ENCODE measurements at places on chromosomes 5 and 9.

DNA sequence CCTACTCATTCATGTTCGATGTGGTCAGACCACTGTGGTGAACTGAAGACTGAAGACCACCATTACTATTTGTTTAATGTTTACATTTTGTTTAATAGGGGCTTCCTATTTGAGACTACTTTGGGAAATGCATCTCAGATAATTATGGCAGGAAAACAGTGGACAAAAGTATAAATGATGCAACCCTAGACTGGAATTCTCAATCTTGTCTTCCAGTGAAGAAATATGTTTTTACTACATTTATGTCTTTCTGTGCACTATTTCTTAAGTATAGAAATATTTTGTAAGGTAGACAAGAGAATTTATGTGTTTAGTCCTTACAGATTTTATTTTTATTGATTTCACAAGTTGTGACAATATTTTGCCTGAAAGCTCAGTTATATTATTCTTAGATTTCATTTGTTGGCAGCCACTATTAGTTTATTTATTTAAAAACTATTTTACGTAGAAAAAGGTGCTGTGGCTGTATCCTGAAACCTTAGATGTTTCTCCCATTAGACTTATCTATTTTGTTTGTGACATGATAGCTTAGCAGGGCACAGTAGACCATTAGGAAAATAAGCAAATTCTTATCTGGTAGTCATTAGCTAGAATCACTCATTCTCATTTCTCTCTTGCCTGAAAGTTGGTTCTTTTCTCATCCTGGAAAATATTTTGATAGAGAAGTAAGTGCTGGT is 39.4 kb upstream of the MRPS30 start:
- DNase-seq = no peak

DNA sequence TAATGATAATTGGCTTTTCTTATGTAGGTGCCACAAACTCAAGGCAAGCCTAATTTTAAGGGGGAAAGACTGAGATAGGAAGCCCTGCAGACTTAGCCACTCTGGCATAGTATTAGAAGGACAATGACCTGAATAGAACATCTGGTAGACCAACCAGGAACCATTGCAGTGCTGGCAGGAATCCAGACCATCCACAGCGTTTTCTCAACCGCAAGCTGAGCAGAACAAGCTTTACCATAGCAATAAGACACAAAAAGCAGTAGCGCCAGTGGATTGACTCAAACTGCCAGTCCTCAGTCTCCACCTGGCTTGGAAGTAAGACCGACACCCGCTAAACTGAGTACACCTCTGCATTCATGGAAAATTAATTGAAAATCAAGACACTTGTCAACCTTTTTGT is 141.3 kb upstream of the LPAR1 start:
- no peak for DNase-seq

GRCh38 chr5:119583684-119584083 is 45.7 kb upstream of the FAM170A start:
- no peak for DNase-seq

DNA sequence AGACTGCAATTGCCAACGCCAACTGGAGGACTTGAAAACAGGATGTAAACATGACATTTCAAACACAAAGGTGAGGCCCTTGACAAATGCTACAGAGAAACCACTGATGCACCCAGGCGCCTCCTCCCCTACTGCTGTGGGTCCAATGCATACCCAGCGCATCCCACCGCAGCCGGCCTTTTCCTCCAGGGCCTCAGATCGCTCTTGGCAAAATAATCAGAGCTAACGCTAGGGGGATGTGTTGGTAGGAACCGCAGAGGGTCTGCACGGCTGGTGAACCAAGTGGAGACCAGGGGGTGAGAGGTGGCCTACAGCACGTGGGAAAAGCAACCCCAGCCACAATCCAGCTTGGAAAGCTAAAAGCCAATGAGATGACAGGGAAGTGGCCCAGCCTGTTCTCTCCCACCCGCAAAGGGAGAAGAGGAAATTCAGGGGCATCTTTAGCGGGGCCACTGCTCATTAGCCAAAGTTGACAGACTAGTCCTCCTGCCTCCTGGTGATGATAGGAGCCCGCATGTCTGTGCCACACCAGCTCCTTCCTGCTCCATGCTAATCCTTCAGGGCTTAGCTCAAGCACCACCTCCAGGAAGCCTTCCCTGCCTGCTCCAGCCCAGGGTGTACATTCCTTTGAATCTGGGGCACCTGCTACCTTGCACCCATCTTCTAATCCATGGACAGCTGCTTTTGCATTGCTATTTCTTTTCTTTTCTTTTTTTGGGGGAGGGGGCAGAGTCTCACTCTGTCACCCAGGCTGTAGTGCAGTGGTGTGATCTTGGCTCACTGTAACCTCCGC is 5.9 kb downstream of the FAM163B start:
- DNase-seq = no peak

DNA sequence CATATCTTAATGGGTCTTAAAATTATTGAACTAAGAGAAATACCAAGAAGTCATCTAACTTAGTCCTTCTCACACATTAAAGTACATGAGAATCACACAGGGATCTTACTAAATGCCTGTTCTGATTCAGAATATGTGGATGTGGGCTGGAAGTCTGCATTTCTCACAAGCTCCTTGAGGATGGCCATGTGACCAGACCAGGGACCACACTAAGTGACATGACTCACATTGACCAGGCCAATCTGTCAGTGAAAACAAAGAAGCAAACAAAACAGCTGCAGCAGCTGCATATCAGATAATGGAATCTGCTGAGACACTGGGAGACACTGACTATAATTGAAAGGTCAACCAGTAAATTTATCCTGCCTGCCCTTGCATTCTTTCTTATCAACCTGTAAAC is 110.5 kb downstream of the ADAMTS12 start:
- DNase-seq = no peak

DNA sequence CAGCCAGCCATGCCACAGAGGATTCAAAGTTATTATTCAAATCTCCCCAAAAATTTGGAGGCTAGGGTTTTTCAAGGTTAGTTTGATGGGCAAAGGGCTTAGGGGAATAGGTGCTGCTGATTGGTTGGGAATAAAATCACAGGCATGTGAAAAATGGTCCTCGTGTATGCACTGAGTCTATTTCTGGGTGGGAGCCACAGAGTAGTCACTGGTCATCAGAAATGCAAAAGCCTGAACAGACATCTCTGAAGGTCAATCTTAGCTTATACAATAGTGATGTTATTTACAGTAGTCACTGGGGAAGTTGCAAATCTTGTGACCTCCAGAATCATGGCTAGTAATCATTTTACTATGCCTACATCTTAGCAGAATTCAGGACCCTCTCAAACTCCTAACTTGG is 1.3 kb downstream of the IL33 start:
- no peak for DNase-seq

DNA sequence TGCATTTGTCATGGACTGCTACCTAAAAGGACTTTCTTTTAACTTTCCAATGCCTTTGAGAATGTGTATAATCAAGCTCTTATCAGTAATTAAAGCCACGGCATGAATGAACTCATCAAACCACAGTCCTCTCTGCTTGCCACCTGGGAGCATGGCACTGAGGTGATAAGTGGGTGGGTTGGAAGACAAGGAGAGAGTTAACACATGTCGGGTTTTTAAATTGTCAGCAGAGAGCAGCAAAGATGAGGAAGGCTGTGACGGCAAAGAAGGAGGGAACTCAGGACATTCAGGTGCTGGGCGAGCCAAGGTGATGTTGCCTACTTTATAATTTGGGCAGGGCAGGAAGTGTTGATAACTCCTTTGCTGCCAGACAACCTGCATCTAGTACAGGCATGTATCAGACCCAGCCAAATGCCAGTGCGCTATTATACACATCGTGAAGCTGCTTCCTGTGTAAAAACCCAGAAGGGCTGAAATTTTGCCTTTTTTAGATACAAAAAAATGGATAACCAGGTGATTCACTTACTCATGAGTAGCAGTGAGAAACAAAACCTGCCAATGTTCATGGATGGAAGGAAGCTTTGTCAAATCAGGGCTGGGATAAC is 269.1 kb downstream of the KIF4B start:
- no peak for DNase-seq

DNA sequence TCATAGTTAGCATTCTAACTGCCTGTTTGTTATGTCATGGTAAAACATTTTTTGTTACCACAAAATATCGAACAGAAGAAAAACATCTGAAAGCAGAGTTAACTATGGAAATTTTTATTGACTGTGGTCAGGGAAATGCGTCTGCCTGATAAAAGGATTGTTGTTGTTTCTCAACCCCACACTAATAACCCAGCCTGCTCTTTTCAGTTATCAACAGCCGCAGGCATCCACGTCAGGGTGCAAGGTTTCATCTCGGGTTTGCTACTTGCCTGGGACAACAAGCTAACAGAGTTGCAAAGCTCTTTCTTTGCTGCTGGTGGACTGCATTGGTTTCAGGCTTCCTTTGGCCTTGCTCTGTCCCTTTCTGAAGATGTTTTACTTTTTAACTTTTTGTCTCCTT is 969.2 kb downstream of the CDH18 start:
- no peak for DNase-seq

GRCh38 chr5:159227452-159227851 is 18.1 kb upstream of the RNF145 start:
- DNase-seq = no peak

DNA sequence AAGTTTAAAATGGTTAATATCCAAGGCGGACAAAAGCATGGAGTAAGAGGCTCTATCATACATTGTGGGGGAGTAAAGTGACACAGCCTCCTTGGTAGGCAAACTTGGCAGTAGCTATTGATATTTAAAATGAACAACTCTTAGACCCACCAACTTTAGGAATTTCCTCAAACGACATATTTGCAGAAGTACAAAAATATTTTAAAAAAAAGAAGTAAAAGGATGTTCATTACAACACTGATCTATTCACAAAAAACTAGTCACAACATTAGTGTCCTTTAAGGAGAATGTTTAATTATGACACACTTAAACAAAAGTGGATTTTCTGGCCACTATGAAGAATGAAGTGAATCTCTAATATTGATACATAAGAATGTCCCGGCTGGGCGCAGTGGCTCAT is 1.7 kb downstream of the ALG2 start:
- DNase-seq = no peak

GRCh38 chr5:64811050-64811640 is 42.4 kb downstream of the CWC27 start:
- no peak for DNase-seq

DNA sequence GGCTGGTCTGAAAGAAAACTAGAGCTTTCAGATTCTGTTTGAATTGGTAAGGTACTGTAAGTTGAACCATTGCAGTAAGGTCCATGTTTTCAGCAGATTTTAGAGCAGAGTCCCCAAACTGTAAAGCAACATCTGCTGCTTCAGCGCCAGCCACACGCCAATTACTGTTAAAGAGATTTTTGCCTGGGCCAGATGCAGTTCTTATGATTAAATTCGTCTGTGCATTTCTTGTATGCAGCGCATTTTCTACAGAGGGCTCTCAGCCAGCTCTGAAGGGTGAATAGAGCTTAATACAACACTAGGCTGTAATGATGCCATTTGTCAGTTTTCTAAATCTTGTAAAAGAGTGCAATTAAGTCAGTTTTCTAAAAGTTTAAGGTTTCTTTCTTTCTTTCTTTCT is 246.3 kb downstream of the COX7C start:
- no peak for DNase-seq

DNA sequence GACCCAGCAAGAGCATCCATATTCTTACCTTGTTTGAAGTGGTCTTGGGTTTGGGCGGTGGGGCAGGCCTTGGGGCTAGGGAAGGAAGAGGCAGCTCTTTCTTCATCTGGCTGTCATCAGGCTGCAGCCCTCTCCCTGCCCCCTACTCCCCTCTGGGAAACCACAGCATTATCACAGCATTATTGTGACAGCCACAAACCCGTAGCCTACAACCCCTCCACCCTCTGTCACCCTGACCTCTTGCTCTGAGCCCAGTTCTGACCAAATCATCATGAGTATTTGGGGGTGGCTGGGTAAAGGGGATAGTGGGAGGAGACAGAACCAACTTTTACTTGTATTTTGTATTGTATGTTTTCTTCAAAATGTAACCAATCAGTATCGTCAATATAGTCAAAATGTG is 94.3 kb upstream of the ARRDC3 start:
- no peak for DNase-seq

DNA sequence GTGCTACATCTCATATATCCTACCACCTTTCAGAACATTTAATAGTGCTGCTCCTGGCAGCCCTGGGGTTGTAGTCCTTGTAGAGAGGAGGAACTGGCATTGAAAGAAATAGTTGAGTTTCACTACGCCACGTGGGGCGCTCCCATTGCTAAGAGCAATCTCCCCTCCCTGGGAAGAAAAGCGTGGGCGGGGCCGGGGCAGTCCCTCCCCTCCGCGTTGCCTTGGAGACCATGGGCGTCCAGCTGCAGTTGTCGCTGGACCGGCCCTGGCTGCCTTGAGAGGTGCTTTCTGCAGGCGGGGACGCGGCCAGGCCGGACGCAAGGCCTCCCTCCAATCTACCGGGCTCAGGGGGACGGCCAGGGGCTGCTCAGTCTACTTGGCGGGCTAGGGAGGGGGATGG is 368 bp upstream of the CCDC180 start:
- peak; percentile 31 for DNase-seq

GRCh38 chr9:72958485-72959281 is 5.8 kb upstream of the ALDH1A1 start:
- DNase-seq = no peak

GRCh38 chr5:117183326-117183725 is 608.7 kb upstream of the SEMA6A start:
- no peak for DNase-seq

- no peak for DNase-seq
Observed at GRCh38 chr9:21853414-21853813, 51.0 kb downstream of the MTAP start.

DNA sequence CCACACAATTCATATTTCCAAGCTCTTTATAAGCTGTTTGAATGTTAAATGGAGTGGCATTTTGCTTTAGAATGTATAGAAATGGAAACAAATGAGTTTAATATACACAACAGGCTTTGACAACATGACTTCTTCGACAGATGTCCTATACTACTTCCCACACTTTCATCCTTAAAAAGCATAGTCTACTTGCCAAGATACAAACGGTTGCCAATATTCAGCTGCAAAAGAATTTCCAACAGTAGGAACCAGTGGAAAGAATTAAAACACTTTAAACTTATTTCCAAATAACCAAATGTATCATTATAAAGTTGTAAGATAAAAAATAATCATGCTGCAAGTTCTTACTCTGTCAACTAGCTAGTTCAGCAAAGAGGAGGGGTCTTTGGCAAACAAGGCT is 456.4 kb downstream of the PDE4D start:
- DNase-seq = no peak

- no peak for DNase-seq
Observed at GRCh38 chr9:18921366-18922075, 111.5 kb downstream of the SAXO1 start.

DNA sequence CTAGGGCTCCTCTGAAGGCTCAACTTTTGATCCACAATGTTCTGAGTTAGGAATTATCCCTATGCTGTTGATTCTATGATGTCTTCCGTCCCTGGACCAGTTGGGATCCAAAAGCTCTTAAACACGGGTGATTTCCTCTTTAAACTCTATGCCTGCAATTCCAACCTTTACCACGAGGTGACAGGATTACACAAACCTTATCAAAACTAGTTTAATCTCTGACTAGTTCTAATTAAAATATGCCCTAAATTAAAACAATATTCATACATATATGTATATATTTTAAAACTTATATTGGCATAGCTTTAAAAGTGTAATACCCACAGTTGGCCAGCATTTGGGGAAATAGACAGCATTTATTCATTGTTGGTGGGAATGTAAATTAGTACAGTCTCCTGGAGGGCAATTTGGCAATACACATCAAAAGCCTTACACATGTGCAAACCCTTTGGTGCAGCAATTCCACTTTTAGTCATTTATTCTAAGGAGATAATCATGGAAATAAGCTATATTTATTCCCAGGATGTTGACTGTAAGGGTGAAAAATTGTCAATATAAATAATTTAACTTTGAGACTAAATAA is 51.6 kb upstream of the PHYKPL start:
- no peak for DNase-seq

GRCh38 chr9:92631452-92632343 is 38.2 kb downstream of the IPPK start:
- peak; percentile 14 for DNase-seq
